ENCODE measurements at places on chromosomes 13 and 19.

DNA sequence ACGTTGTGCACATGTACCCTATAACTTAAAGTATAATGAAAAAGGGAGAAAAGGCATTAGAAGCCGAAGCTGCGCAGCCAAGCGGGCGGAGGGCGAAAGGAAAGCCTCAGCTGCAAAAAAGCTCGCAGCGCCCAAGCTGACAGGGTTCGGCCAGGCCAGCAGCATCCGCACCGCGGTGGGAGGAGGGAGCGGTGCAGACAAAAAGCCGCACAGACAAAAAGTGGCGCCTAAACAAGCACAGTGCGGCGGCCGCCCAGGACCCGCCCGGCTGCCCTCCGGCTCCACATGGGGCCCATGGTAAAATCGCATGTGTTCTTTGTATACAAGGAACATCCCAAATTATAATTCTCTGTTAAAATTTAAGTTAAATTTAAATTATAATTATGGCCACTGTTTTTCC is 42.4 kb downstream of the PSG3 start:
- DNase-seq = no peak

- DNase-seq = peak; percentile 67
Measured at GRCh38 chr19:11382898-11383705, 1.0 kb downstream of the EPOR start.

DNA sequence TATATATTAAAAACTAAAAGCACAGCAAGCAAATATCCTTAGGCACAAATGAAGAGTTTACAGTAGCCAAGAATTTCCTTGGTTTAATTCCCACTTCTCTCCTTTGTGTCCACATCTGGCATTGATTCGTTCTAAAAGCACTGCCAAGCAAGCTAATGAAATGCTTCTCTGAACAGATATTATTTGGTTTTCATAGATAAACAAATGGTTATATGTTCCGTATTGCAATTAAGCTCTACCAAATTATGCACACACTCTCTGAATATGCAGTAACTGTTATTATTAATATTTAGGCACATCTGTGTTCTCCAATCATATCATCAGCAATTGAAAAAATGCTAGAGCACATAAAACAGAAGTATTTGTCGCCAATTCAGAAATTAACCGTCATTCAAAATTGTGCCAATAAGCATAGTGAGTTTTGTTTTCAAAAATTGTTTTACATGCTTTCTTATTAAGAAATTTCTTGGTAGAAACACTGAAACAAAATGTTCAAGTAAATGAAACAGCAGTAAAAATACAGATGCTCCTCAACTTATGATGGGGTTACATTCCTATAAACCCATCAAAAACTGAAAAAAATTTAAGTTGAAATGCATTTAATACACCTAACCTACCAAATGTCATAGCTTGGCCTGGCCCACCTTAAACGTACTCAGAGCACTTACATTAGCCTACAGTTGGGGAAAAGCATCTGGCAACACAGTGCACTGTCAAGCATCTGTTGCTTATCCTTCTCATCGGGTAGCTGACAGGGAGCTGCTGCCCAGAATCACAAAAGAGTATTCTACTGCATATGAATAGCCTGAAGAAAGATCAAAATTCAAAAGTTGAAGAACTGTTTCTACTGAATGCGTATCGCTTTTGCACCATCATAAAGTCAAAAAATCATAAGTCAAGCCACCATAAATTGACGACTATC is 2134.7 kb downstream of the PCDH9 start:
- no peak for DNase-seq

- no peak for DNase-seq
Measured at GRCh38 chr13:60274655-60275054, 110.9 kb upstream of the DIAPH3 start.

- no peak for DNase-seq
Measured at GRCh38 chr19:42471554-42472249, 29.0 kb upstream of the CXCL17 start.

- DNase-seq = no peak
Measured at GRCh38 chr13:35716729-35717128, 240.2 kb upstream of the MAB21L1 start.

DNA sequence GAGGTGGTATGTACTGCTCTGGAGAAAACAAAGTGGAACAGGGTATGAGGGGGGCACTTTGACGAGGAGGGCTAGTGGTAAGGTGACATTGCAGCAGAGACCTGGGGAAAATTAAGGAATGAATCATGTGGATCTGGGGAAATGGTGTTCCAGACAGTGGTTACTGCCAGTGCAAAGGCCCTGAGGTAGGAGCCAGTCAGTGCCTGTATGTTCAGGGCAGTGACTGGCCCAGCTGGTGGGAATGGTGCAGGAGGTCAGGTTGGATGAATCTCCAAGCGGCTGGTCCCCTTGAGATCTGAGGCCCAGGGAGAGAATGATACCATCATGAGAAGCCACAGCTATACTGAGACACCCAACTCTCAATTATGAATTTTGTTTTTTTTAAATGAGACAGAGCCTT is 4.9 kb downstream of the VAV1 start:
- no peak for DNase-seq

DNA sequence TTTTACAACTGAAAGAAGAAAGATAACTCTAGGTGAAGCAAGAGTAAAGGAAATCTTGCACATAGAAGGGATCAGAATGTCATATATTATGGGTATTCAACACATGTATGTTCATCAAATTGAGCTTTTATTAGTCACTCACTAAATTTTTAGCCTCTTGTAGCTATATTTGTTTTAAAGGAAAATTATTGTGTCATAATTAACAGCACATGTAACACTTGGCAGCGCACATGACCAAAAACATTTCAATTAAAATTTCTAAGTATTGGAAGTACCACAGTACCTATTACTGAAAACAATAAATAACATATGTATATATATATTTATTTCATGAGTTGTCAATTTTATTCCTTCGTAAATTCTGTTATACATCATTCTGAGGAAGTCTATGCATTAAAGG is 2800.4 kb downstream of the PCDH9 start:
- DNase-seq = no peak

GRCh38 chr13:40340368-40341095 is 325.9 kb downstream of the FOXO1 start:
- DNase-seq = no peak

DNA sequence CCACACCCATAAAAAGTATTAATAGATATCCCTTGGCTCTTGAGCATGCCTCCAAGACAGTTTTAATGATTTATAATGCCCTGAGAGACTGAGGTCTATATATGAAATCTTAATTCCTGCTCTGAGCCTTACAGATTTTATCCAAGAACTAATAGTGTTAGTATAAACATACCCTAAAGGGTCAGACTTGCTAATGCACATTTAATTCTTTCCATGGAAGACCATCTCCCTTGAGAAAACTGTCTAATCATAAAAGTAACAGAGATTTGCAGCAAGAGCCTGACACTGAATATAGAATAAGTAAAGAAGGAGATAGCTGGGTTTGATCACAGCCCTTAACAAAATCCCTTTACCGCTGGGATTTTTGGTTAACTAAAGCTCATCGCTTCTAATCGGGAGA is 650.8 kb upstream of the KLF12 start:
- no peak for DNase-seq

DNA sequence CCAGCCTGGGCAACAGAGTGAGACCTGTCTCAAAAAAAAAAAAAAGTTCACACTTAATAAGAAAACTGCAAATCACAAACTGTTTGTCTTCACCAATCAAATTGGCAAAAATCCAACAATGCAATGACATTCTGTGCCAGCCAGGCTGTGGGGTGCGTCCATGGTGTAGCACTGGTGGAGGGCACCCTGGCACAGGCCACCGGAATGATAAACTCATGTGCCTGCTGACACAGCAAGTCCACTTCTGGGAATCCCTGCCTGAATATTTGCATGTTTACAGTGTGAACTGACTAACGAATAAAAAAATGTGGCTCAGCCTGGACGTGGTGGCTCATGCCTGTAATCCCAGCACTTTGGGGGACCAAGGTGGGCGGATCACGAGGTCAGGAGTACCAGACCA is 1.6 kb upstream of the LRRC25 start:
- no peak for DNase-seq
